ENCODE measurements at places on chromosomes 7 and 10.

DNA sequence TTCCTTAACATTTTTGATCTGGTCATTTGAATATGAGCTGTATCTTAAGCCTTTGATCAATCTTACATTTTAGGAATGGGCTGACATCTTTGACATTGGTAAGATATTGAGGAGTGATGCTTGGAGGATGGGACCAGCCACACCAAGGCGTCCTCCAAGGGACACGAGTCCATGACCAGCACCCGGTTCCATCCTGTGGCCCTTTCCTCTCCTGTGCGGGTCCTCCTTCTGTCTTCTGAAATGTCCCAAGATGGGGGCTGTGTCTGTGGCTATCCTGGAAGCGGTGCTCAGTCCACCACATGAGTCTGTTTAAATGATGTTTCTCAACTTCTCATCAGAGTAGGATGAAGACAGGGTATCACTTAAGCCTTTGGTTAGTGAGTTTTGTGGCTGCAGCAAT is 67.3 kb upstream of the SHH start:
- no peak for DNase-seq

DNA sequence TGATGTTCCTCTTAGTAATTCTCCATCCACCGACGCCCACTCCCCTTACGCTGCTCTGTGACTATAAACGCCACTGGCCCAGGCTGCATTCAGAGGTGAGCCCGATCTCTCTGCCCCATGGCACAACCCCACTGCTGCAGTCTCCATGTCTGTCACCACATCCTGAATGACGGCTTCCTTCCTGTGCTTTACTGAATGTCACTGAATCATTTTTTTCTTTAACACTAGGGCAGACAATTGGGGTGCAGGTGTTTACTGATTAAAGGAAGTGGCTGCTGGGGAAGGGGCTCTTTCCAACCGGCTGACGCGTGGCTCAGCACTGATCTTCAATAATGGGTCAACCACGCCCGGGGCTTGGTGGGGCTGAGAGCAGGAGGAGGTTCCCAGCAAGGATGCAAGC is 208.3 kb downstream of the USP6NL start:
- DNase-seq: no peak

DNA sequence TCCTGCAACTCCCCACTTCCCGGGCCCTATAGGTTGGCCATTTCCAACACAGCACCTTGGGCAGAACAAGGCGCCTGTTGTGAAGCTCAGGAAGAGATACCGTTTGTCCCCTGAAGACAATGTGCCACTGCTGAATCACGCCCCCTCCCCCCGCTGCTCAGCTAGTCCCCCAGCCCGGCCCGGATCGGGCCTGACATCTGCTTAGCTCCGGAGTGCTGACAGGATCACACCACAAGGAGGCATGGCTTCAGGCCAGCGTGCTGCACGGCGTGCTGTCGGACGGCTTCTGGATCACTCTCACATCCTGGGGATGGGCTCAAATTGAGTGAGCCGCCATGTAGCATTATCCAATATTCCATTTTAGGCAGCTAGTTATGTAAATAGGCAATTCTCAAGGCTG is 62.1 kb upstream of the EFCAB10 start:
- DNase-seq: no peak

DNA sequence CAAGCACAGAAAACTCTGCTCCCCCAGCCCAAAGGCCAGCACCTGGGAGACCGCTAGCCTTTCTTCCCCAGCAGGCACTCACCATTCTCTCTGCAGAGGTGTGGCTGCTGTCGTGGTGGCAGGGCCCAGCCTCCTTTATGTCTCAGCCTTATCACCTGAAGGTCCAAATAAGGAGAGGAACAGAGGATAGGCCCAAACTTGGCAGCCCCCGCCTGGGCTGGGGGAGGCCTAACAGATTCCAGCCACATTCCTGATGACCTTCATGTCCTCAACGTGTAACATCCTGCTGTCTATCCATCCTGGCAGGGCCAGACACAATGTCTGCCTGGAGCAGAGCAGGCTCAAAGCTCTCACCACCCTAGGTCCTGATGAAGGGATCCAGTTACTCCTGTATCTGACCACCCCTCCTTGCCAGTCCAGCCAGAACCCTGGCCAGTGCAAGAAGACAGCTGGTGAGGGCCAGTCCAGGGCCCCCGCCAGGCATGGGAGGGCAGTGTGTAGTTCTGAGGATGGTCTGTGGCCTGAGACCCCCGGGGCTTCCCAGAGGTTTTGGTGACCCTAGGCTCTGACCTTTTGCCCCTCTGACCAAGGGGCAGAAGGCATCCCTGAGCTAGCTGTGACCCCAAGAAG is at the start of gene MYL7:
TSS of gene MYL7 (minus strand) at position 112 of the 630 bp plus-strand sequence. CDS start at position 85, 27 bp downstream.
- DNase-seq: no peak

DNA sequence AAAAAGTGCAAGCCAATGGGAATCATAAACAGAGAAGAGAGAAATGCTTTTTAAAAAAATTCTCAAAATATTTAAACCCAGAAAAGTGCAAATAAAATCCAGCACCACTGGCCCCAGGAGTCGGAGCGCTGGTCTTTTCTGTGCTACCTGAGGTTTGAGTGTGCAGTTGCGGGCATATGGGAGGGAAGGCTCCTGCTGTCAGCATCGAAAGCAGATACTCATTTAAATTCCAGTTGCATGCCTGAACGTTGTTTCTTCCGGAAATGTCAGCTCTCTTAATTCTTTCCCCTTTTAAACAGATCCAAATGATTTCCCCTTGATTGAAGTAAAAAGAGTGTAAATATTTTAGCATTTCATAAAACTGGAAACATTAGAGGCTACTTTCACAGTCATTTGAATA is 240.5 kb upstream of the GPR26 start:
- no peak for DNase-seq
